AG04450 (cell line): ENCODE measurements at places on chromosomes 3 and 15. TPM values are rescaled to one million over a fixed set of nuclear protein-coding genes. Genes with fewer than 3 reads are reported as not detected.
A peak's percentile ranks its signal among the peaks of the same experiment; 100 is the strongest.

DNA sequence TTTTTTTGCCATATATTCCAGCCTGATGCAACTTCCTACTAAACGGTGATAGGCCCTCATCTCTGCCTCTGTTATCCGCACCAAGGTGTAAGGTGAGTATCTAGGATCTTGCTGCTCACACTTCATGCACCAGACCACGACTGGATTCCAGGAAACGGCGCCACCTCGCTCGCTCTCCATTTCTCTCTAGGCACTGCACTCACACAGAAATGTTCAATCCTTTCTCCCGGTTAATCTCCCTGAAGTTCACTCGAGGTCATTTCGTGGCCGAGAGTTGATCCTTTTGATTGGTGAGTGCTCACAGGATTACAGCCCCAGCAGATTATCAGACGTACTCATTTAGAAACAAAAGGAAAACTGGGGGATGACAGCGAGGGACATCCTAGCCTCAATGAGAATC, 28.1 kb downstream of the MCF2L2 start:
- DNase-seq = no peak

The PRTG gene
- polyA plus RNA-seq = 1.1 and 1.2 TPM in 2 replicates

- no peak for DNase-seq
Observed at GRCh38 chr3:173340626-173341025, 56.9 kb upstream of the NLGN1 start.

- no peak for DNase-seq
Observed at GRCh38 chr15:60536314-60536713, 57.4 kb upstream of the ICE2 start.

The CTXND1 gene
- polyA plus RNA-seq = not detected in 2 replicates

The MUC13 gene
- polyA plus RNA-seq = 0.12 TPM in 1 of 2 replicates, not detected in the other

The TMC3 gene
- not detected in 2 replicates for polyA plus RNA-seq

DNA sequence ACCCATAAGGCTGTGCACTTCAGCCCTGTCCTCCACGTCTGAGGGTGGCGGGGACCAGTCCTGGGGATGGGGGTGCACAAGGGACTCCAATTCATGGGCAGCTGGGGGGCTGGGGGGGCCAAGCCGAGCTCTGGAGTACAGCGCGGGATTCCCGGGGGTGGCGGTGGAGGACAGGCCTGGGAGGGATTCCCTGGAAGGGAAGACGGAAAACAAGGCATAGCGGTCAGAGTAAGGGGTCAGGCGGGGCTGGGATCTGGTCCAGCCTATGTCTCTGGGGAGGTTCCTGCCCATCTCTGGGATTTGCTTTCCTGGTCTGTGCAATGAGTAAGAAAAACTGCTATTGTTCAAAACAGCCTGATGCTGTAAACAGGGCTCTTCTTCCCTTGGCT, 8.1 kb upstream of the IGDCC3 start:
- no peak for DNase-seq

The ANKUB1 gene
- not detected in 2 replicates for polyA plus RNA-seq

GRCh38 chr3:195800240-195800639, 11.5 kb downstream of the MUC4 start:
- DNase-seq = no peak

DNA sequence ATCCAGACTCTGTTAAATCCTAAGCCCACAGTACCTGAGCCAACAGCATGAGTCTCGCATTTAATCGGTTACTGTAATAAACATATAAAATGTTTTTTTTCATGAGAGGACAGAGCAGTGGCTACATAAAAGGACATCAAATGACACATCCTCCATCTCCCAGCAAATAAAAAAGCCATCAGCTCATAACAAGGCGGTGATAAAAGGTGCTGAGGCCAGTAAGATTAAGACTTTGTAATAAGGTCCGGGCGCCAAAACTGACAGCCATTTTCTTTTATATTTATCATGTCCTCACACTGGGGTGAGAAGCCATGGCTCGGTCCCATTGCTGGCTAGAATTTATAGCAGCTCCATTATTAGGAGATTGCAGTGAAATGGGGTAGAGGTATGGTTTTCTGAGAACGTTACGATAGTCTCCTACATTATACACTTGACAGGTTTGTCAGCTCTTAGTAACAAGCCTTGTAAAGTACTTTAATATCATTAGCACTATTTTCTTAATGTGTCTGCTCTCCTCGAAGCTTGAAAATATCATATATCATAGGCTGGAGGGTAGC, 977.8 kb upstream of the NR2F2 start:
- no peak for DNase-seq

- no peak for DNase-seq
Observed at GRCh38 chr3:17942856-17943255, 200.4 kb upstream of the TBC1D5 start.

The COX17 gene
- polyA plus RNA-seq = 19.2 and 20.0 TPM in 2 replicates

DNA sequence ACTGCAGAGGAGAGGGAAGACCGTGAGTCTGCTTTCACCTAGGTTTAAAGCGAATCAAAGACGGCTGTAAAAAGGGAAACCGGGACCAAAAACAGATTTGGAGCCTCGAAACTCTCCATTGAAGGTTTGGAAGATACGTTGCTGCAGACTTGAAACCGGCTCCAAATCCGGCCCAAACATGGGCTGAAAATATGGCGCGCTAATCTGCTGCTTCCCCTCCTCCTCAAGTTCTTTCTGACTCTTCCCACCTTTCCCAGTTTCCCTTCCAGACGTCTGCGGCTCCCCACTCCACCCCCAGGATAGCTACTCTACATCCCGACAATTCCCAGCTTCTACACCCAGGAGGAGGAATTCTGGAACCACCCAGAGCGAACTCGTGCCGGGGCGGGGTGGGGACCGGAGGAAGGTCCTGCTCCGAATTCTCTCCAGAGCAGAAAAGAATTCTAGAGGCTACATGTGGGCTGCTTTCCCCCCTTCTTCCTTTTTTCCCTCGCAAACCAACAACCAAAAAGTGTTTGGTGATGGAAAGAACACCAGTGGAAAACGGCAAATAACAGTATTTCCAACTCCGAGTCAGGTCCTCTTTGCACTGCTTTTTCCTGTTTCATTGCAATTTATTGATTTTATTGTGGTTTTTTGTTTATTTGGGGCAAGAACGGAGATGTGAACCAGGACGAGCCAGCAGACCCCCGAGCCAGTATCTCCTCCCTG, 8.5 kb downstream of the EOMES start:
- no peak for DNase-seq

The GOLGA8S gene
- 0.02 and 0.04 TPM in 2 replicates for polyA plus RNA-seq

The SLC15A2 gene
- polyA plus RNA-seq = 0.52 and 0.63 TPM in 2 replicates

GRCh38 chr3:126474498-126475412, 936 bp downstream of the ZXDC start:
- no peak for DNase-seq

The GOLGA8M gene
- polyA plus RNA-seq = 0.22 TPM in 1 of 2 replicates, not detected in the other

- no peak for DNase-seq
Observed at GRCh38 chr3:123122057-123122456, 55.2 kb downstream of the PDIA5 start.

GRCh38 chr3:10407361-10407760, 86.4 kb upstream of the SEC13 start:
- no peak for DNase-seq

DNA sequence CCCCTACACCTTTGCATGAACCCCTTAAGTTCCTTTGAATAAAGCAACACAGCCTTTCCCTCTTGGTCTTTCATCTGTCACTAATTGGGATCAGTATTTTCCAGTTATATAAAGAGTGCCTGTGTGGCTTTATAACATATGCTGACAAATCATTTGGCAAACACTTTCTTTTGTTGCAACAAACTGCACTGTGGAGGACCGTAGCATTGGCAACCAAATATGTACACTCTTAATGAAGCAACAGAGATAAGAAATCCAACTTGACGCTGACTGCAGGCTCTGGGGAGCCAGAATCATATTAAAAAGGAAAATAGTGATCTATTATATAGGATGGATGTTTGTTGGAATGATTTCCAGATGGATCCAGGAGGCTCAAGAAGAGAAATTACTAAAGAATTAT, 120.1 kb upstream of the PRICKLE2 start:
- DNase-seq = peak; percentile 36

DNA sequence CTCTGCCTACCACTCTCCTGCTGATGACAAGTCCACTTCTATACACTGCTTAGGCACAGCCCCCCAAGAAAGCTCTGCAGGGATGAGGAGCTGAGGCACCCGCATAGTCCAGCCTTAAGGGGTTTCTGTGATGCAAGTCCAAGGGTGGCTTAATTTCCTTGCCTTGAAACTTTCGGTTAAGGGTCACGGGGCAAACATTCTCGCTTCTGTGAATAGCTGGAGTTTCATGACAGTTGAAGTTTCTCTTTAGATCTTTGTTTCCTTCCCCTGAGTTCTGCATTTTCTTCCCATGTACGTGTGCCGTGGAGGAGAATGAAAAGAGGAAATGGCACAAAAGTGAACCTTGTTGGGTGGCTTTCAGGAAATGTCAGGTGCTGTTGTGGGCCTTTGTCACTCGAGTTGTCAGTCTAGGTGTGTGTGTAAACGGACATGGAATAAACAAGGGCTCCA, 7.0 kb downstream of the GPR160 start:
- DNase-seq = no peak

DNA sequence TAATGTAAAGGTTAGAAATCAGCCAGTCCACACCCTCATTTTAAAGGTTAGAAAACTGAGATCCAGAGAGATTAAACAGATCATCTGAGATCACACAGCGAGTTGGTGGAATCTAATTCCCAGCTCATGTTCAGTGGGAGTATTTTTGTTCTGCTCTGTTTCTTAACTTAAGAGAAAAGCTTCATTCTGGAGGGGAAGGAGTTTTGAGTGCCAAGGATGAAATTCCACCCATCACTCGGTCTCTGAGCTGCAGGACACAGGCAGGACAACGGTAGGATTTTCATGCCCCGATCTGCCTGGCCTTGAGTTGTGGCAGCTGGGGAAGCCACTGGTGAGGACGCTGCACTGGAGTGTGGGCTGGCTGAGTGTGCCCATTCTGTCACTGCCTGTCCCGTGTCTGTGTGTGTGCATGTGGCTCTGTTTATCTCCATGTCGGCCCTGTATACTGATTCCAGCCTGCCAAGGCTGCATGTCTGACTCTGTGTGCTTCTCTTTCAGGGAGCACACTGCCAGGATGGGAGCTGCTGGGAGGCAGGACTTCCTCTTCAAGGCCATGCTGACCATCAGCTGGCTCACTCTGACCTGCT, 94.3 kb downstream of the CEMIP start:
- DNase-seq = no peak

The ACAP2 gene
- polyA plus RNA-seq = 35.9 and 50.2 TPM in 2 replicates

The CASR gene
- not detected in 2 replicates for polyA plus RNA-seq

GRCh38 chr3:28042095-28042635, 199.3 kb upstream of the CMC1 start:
- no peak for DNase-seq

The TLR9 gene
- 0.02 and 0.05 TPM in 2 replicates for polyA plus RNA-seq

- no peak for DNase-seq
Observed at GRCh38 chr3:4835616-4836043, 143.6 kb upstream of the BHLHE40 start.

DNA sequence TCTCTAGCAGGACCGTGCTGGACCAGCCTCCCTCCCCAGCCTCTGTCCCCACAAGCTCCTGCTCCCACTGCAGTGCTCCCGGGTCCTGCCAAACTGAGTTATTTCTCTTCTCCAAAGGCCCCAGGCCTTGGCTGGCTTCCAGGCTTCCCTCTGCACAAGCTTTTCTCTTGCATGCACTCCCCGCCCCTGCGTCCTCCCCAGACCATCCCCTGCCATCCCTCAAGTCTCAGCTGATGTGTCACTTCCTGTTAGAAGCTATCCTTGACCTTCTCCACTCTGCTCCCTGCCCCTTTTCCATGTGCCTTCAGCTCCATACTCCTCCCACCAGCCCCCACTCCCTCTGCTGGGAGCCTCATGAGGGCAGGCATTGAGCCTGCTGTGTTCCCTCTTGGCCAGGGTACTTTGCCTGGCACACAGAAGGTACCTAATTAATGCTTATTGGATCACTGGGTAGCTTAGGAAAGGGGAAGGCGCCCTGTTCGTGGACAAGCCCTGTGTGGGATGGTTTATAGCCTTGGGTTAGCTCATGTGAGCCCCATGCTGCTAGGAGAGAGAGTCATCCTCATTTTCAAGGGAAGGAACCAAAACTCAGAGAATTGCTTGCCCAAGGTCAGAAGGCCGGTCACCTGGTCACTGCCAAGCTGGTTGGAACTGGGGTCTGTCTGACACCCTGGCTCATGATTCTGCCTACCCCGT, 56.4 kb downstream of the FEM1B start:
- DNase-seq = no peak

DNA sequence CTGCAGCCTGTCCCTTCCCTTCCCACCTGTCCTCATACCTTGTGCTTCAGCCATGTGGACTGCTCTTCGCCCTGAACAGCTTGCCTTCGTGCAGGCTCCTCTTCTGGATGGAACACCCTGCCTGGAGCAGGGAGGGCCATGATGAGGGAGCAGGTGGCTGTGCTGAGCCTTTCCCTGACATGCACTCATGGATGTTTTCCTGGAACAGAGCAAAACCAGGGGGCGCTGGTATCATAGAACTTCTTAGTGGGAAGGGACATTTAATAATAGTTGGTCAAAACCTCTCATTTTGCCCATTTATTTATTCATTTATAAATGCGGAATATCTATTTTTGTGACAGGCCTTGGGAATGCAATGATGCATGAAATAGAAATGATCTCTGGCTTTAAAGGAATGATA, 149.3 kb downstream of the CACNA1D start:
- no peak for DNase-seq

DNA sequence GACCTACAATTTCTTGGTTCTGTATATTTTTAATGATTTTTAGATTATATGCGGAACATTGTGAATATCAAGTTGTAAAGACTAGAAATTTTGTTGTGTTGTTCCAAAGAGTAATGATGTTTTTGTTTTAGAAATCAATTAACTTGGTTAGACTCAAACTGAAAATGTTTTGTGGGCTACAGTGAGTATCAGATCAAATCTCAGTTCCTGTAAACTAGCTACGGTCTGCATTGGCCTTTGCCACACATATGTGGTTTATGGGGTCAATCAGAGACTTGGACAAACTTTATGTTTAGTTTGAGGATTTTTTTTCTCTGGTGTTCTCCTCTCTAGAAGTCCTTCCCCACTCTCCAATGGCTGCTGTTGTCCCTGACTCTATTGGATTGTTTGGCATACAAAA, 308.0 kb upstream of the THRB start:
- no peak for DNase-seq

- no peak for DNase-seq
Observed at GRCh38 chr3:196150481-196150880, 60.7 kb downstream of the ZDHHC19 start.

The CTXN2 gene
- not detected in 2 replicates for polyA plus RNA-seq

DNA sequence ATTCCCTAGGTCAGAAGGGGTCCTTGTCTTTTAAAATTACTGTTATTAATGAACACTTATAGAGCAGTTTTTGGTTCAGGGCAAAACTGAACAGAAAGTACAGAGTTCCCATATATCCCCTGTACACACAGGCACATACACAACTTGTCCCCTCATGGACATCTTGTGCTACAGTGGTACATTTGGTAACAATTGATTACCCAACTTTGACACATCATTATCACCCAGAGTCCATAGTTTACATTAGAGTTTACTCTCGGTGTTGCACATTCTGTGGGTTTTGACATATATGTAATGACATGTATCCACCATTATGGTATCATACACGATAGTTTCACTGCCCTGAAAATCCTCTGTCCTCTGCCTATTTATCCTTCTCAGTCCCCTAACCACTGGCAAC, 984 bp upstream of the EDC3 start:
- DNase-seq = no peak

DNA sequence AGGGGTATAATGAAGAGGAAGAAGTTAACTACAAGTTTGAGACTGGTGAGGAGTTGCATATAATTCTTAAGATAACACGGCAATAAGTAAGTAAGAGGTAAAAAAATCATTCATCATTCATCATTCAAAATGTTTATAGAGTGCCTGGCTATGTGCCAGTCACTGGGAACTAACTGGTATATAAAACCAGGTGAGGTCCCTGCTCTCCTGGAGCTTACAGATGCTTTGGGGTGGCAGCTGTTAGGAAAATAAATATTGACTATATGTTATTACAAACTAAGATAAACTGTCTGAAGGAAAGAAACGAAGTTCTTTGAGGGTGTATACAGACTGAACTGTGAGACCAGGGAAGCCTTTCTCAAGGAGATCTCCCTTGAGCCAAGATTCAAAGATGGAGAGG, 2.9 kb downstream of the CASR start:
- DNase-seq = no peak
